Tibial nerve (tissue), 4 donors: ENCODE measurements at places on chromosomes 2 and 18.
A peak's percentile ranks its signal among the peaks of the same experiment; 100 is the strongest.

- DNase-seq, result no peak
Measured at GRCh38 chr2:19745318-19746136, 156.3 kb downstream of the TTC32 start.

DNA sequence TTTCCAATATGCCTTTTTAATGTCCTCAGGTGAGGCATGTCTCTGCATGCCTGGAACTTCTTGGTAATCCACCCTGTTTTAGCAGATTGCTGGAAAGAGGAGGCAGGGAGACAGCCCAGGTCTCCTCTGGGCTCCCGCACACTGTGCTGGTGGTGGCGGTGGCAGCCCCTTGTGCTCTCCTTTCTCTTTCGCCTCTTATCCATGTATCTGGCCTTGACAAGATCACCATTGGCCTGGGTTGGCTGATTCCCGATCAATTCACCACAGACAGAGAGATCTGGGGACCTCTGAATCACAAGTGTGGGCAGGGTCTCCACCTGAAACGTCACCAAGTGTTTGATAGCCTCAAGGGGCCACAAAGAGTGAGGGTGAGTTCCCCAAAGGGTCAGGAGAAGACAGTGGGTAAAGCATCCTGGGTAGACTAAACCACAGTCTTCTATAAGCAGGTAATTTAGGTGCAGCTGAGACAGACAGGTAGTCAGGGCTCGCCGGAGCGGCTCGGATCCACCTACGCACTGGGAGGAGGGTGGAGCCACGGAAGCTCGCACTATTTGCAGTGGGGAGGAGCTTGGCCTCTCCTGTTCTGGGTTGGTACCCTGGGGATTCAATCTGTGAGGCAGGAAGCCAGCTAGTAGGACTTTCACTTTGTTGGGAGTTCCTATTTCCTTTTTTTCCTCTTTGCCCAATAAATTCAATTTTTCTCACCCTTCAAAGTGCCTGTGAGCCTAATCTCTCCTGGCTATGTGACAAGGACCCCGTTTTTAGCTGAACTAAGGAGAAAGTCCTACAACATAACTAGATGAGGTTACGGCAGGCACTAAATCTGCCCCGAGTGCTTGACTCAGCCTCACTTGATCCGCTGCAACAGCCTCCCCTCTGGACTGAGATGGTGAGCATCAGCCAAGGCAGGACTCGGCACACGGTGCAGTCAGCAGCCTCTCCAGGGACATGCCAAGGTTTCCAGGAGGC lies 57.6 kb downstream of the SLC4A3 start:
- peak; percentile 33 for DNase-seq

DNA sequence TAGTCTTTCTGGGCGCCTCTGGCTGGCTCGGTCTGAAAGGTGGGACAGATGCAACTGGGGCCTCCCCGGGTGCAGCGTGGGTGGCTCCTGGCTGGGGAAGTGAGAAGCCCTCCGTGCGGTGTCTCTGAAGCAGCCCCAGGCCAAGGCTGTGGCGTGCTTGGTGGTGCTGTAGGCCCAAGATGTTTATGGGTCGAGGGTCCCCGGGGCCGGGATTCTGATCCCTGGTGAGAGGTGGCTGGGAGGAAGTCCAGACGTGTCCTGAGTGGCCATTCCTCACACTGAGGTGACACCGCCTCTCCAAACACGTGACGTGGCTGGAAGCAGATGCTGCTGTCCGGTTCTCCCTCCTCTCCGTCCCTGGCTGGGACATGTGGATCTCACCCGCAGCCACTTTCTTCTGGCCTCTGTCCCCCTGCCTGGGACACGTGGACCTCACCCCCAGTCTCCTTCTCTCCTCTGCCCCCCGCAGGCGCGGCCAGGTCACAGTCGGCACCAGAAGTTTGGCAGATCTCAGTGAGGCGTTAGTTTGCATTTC lies 12.6 kb downstream of the RTP5 start:
- peak; percentile 49 for DNase-seq

DNA sequence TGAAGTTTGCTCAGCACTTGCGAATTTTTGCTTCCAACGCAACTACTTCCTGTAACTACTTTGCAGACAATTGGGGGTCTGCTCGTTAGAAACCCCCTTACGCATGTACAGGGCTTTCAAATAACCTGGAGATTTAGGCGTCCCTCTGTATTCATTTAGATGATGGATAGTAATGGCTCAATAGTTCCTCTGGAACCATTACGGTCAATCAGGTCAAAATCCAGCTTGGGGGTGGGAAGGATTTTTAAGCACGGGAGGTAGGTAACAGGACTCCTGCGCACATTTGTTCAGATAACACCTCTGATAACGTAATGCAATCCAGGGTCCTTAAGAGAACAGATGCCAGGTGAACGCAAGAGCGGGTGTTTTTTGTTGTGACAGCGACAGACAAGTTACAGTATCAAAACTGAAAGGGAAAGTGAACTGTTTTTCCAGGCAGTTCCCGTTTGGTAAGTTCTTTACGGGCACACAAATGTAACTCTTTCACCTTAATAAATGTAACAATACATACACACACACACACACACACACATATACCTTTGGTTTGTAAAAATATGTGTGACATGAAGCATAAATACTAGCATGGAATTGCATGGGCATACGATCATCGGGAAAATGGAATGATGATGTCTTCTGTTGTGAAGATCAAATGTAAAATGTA lies 3.8 kb upstream of the OSR1 start:
- DNase-seq, result no peak

GRCh38 chr2:133817680-133818566 lies 249.7 kb upstream of the NCKAP5 start:
- DNase-seq, result no peak

DNA sequence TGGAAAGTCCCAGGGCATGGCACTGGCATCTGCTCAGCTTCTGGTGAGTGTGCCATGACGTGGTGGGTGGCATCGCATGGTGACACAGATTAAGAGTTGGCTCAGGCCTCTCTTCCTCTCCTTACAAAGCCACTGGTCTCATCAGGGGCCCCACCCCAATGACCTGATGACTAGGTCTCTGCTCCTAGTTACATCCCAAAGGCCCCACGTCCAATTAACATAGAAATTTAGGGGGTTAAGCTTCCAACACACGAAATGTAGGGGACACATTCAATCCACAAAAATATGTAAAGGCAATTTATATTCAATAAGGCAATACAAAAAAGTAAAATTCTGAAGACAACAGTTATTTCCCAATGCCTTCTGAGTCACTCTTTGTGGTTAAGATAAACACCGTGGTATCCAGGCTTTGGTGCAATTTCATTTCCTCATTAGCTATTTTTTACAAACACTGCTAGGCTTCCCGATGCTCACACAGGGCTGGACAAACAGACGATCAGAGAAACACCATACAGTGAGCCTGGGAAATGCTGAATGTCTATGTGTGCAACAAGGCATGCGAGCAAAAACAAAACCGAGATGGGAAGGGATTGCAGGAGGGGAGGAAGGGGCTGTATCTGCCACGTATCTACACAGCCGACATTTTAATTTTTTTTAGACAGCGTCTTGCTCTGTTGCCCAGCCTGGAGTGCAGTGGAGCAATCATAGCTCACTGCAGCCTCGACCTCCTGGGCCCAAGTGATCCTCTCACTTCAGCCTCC lies 67.2 kb downstream of the MBP start:
- no peak for DNase-seq

DNA sequence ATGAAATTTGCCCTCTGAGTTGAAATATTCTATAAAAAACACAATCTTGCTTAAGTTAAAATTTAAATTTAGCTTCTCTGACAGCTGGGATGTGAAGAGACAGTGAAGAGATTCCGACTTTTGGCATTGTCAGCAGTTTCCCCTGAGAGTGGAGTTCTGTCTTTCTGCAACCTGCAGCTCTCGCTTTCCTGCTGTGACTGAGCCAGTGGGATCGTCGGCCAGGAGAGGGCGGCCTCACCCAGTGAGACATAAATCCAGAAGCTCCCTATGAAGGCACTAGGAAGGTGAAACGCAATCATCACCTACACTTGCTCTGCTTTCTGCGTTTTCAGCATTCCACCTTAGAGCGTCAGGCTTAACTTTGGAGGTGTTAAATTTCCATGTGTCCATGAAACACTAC lies 75.4 kb upstream of the HNMT start:
- DNase-seq, result no peak

- no peak for DNase-seq
Measured at GRCh38 chr2:176149939-176150583, 1.3 kb upstream of the HOXD4 start.

- no peak for DNase-seq
Measured at GRCh38 chr2:101151859-101152271, 683 bp upstream of the TBC1D8 start.

DNA sequence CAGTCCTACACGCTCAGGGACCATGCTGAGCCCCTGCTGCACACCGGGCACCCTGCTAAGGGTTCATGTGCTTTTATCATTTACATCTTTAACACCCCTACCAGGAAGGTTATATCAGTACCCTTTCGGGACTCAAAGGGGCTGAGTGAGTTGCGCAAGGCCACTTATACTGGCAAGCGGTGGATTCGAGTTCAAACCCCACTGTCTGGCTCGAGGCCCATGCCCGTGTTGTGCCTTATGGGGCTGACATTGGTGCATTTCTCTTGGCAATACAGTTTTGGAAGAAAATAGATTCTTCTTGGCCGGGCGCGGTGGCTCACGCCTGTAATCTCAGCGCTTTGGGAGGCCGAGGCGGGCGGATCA lies 69.5 kb upstream of the MAP4K4 start:
- no peak for DNase-seq

- no peak for DNase-seq
Measured at GRCh38 chr2:144415386-144415785, 104.5 kb downstream of the ZEB2 start.

DNA sequence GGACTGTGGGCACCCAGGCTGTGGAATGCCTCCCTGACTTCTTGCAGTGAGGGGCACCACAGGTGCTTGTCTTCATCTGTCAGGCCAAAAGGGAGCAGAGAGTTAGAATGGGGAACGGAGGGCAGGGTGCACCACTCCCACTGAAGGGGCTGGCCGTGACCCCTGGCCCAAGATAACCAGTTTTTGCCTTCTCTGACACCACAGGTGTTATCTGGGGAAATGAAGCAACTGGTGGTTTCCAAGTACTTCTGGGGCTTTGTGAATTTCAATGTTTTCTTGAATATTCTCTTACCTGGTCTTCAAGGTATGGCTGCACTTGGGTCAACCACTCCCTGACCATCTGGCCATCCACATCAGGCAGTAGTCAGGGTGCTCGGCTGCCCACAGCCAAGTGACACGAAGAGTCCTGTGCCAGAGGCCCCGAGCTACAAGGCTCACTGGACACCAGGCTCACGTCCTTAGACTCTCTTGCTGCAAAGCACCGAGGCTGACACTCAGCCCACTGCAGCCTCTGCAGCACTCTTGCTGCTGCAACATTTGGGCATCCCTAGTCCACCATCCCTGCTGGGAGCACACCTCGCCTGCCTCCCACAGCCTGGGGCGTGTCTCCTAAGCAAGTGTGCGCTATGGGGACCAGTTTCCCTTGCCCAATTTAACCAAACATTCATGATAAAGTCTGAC lies 57.0 kb downstream of the FAM178B start:
- DNase-seq, result no peak

DNA sequence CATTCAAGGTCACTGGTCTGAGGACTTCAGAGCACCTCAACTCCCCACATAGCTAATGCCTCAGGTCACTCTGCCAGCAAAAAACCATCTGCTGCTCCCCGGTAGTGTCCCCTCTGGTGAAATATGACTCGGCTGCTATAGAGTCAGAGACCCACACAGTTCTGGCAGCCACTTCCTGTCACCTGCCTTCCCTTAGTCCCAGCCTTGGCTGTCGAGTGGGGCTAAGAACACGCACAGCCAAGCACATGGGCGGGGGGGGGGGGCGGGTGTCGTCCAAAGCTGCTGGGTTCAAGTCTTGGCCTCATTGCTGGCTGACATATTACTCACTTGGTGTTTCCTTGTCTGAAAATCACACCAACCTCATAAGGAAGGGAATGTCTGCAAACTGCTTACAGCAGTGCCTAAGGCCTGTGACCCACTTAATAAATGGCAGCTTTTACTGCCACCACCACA lies 37.5 kb downstream of the POLR1A start:
- DNase-seq, result no peak

DNA sequence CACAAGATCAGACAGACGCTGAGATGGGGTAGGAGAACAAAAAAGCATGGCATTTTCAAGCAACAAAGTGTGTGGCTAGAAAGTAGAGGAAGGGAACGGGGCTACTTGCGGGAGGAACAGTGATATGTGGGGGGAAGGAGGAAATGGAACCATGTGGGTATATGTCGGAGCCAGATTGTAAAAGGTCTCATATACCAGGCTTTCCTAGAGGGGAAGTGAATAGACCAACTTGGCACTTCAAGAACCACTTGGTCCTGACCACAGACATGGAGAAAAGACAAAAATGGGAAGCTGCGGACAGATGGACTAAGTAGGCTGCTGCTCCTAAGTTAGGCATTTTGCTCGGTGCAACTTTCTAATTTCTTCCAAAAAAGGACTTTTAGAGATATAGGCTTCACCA lies 196.0 kb downstream of the DCC start:
- no peak for DNase-seq

DNA sequence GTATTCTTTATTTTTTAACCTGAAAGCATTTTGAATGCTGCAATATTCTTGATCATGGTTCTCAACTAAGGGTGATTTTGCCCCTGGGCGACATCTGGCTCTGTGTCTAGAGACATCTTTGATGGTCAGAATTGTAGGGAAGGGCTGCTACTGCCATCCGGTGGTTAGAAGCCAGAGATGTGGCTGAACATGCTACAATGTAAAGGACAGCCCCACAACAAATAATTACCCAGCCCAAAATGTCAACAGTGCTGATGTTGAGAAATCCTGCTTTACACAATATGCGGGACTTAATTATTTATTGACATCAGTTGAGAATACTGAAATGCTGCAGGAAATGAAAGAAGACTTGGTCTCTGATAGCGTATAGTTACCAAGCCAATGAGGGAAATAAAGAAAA lies 37.5 kb upstream of the SERPINB2 start:
- DNase-seq, result no peak

DNA sequence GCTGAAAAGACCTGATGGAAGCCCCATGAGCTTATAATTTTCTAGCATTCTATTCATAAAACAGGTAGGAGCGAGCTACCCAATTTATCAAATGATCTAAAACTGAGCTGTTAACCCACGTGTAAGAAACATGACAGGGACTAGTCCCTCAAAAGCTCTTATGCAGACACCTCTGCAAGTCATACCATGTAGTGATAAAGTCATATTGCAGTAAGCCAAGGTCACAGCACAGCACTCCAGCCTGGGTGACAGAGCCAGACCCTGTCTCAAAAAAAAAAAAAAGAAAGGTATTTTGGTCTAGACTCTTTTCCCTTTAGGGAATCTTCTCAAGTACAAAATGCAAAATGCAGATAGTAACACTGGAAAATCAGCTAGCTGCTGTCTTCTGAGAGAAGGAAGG lies 58.9 kb upstream of the ARL5A start:
- no peak for DNase-seq

- DNase-seq, result no peak
Measured at GRCh38 chr18:37654731-37655369, 89.3 kb upstream of the CELF4 start.

DNA sequence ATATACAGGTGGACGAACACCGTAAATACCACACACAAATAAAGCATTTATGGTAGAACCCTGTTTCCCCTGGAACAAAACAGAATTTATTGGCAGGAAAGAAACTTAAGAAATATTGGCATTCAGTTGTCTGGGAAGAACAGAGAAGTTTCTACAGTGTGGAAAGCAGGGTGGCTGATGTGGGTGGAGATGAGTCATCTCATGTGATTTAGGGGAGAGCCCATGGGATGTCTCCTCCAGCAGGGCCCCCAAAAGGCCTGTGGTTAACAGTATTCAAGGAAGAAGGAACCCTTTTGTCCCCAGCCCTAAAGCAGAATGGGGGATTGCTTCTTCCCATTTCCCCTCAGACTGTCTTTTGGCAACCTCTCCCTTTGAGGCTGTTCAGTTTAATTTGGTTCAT lies 24.2 kb downstream of the SIX3 start:
- no peak for DNase-seq
